ENCODE measurements at places on chromosomes 6 and 20.

- no peak for DNase-seq
Observed at GRCh38 chr6:80903711-80904110, 797.2 kb downstream of the BCKDHB start.

GRCh38 chr6:111841822-111842221, 31.4 kb downstream of the FYN start:
- no peak for DNase-seq

- peak; percentile 90 for DNase-seq
Observed at GRCh38 chr6:5851261-5851757, 155.4 kb downstream of the NRN1 start.

- no peak for DNase-seq
Observed at GRCh38 chr6:109453594-109454495, 1.7 kb downstream of the MICAL1 start.

DNA sequence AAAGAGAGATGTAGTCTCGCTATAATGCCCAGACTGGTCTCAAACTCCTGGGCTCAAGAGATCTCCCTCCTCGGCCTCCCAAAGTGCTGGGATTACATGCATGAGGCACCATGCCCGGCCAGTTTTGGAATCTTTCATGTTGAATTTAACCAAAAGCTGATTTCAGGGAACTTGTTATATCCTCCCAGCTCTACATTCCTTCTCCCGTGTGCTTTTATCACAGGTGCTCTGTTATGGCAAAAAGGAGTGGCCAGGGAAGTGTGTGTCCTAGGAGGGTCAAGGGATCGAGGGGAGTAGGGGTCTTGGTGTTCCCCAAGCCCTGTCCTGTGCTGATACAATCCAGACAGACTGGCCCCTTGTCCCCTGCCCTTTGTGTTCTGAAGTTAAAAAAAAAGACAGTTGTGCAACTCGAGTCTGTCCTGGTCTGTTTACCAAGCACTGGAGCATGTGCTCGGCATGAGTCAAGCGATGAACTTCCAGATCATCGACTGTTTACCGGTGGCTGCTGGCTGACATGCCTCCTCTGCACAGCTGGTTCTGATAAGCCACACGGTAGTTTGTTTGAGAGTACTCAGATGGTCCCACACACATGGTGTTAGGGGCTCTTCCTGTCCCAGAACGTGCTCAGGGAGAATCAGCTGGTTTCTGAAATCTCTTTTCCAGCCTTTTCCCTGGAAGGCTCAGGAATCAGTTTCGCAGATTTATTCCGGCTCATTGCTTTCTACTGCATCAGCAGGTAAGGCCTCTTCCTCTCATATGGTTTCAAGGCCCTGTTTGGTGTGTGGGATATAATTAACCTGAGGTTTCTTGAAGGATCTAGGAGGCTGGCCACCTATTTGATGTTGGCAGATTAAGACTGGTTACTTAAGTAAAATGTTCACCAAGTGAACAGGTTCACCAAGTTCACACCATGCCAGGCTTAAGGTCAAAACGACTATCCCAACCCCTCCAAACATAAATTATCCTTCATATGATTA, 52.6 kb upstream of the NAA20 start:
- DNase-seq = no peak

GRCh38 chr6:27688014-27688586, 215.2 kb upstream of the ZNF184 start:
- DNase-seq = peak; percentile 65

DNA sequence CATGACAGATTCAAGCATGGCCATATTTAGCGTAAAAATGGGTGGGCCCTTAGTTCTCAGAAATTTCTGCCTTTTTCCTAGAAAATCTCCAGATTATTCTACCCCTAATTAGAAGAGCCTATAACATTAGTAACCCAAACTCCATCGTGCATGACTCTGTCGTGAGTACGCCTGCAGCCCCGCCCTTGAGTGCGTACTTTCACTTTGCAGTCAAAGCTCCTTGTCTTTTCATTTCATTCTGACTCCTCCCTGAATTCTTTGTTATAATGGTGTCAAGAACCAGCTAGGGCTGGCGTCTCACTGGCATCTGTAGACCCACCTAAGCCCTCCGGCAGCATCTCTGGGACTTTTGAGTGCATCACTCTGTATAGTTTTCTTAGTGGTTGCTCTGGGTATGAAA, 61.7 kb upstream of the NOX3 start:
- no peak for DNase-seq

- DNase-seq = no peak
Observed at GRCh38 chr6:157314705-157315321, 8.5 kb downstream of the TMEM242 start.

DNA sequence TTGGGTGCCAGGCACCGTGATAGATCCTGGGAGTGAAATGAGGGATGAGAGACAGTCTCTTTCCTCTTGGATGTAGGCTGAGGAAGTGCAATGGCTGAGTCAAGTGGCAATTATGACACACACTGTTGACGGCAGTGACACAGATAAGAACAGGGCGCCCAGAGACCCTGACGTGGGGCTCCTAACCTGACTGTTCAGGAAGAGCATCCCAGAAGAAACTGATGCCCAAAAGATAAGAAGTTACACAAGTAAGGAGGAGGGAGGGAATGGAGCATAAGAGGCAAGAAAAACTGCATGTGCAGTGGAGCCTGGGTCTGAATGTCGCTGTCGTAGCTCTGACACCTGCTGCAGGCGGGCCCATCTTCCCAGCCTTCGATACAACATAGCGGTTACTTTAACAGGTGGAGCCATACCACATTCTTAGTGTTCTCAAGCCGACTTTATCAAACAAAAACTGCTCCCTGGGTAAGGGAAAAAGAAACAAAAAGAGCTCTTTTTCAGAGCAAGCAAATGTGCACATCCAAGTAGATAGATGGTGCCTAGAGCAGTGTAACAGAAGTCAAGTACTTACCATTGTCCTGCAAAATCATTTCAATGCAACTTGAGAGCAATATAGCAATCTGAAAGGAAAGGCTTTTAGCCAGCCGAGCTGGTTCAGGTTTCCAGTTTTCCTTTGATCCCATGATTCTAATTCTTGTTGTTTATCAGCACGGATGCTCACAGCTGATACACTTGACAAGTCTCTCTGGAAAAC, 463.9 kb upstream of the JARID2 start:
- no peak for DNase-seq

DNA sequence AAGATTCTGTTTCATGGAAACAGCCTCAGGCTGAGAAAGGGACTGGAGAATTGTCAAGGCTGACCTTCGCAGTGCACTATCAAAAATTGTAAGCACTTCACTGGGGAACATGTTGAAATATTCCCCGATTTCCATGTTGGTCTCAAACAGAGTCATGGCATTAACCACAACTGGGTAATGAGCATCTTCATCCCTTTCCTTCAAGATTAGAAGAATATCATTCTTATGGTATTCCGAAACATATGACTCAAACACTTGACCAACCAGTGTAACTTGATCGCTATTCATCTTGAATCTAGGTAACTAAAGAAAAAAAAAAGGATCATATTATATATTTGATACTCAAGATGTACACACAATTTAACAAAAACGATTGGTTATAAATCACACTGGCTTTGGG, 3.5 kb downstream of the MCM9 start:
- DNase-seq = no peak

DNA sequence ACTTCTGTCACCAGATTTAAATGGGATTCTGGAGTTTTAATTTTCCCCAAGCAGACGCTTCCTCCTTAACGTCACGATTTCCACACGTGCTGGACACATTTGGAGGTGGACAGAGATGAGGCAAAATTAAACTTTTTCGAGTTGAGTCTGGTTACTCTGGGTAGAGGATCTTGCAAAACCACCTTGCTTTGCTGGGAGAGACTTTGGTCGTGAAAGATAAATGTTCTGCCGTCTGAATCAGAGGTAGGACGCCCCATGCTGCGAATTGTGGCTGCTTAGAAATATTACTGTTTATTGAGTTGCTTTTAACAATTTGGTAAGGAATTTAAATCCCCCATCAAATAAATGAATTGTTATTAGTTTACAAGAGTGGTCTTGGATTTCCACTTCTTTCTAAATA, 46.8 kb downstream of the CTCFL start:
- DNase-seq = no peak

GRCh38 chr6:14148471-14148870, 30.9 kb downstream of the CD83 start:
- no peak for DNase-seq

GRCh38 chr6:56104591-56104990, 142.8 kb downstream of the COL21A1 start:
- no peak for DNase-seq

DNA sequence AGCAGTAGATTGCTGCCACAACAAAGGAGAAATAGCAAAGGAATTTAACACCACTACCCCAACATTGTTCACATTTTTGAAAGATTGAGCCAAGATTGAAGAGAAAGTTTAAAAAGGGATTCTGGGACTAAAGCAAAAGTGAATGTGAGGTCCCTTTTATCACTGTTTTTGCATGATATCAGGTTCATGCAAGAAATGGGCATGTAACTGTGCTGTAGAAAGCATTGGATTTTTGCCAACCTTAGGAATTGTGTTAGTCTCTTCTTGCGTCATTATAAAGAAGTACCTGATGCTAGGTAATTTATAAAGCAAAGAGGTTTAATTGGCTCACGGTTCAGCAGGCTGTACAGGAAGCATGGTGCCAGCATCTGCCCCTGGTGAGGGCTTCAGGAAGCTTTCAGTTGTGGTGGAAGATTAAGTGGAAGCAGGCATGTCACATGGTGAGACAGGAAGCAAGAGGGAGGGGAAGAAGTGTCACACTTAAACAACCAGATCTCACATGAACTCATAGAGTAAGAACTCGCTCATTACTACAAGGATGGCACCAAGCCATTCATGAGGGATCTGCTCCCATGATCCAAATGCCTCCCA, 4.6 kb upstream of the GJB7 start:
- DNase-seq = no peak

- no peak for DNase-seq
Observed at GRCh38 chr6:14273191-14273590, 155.6 kb downstream of the CD83 start.

DNA sequence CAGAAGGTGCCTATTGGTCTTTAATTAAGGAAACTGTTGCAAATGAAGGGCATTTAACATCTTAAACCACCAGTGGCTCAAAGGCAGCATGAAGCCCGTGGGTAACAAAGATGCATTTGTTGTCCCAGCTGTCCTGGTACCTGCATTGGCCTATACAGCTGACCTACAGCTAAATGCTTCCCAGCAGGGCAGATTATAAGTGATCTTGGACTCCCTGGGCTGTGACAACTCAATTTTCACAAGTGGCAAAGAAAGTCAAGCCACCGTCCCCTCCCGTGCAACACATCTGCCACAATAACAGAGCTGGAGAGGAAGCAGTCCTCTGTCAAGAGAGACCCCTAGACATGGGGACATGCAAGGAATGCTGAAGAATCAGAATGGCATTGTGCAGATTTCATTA, 31.5 kb upstream of the EDN3 start:
- no peak for DNase-seq

- no peak for DNase-seq
Observed at GRCh38 chr20:46647469-46647868, 3.8 kb downstream of the SLC13A3 start.

- DNase-seq = no peak
Observed at GRCh38 chr6:44571510-44571909, 184.0 kb downstream of the CDC5L start.

GRCh38 chr6:39855356-39855995, 63.3 kb downstream of the DAAM2 start:
- DNase-seq = no peak

DNA sequence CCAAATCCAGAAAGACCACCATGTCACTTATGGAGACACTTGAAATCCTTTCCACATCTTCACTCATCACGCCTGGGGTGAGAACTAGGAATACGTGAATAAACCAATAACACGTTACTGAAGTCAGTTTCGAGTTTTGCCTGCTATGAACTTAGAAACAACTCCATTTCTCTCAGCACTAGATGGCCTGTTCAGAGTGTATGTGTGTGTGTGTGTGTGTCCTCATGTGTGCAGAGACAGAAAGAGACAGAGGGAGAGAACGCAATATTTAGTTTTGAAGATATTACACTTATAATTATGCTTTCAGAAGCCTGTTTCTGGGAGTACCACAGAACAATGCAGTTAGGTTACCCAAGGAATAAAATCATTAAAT, 81.2 kb upstream of the CCN6 start:
- DNase-seq = no peak

DNA sequence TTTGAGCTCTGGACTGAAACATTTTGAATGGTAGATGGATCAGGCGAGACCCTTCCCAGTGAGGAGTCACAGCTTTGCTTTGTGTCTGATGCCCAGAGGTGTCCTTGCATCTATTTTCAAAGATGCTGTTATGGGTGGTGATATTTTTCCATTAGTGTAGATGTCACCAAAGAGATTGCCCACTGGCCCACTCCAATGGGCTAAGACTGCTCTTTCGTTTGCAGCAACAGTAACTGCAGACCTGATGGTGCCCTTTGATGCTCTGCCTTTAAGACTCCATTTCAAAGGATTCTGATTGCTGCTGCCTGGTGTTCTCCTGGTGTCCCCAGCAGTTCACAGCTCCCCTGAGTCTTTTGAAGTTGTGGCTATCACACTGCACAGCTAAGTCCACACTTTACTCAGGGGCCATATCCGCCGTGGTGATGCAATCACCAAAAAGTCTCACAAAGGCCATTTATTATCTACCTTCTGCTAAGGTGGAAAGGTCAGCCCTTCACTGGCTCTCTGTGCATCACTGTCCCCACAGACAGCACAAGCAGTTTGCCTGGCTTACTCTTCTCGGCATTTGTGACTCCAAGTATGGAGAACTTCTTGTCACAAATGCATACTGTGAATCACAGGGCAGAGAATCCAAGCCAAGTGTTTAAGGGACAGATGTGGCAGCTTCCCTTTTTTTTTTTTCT, 56.4 kb downstream of the NOX3 start:
- no peak for DNase-seq

GRCh38 chr6:44662461-44663121, 275.1 kb downstream of the CDC5L start:
- no peak for DNase-seq

DNA sequence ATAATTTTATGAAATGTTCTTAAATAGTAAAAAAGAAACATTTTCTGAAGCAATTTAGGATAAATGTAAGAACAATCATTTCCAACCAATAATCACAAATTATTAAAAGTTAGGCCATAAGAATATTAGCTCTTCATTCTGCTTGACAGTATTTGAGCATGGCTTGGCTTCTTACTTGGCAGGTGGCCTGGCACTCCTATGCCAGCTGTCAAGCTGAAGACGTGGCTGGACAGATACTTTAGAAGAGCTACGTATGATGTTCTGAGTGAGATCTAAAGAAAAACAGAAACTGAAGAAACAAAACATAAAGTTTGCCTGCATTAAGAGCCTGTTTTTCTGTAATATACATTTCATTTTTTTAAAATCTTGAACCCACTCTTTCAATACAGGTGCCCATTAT, 438.9 kb downstream of the GRIK2 start:
- no peak for DNase-seq

DNA sequence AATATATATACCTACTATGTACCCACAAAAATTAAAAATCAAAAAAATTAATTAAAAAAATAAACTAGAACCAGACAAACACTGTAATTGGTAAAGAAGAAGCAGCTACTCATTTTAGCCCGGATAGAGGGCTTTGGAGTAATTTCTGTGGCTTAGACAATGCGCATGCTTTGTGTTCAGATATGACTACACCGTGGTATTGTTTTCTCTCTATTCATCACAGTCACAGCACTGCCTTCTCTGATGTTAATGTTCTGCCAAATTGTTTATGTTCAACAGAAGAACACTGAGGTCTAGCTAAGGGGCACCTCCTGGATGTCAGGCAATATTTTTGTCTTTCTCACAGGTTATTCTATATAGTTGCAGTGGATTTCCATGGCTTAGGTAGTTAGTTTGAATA, 77.5 kb upstream of the GJE1 start:
- DNase-seq = no peak

- DNase-seq = no peak
Observed at GRCh38 chr20:52470561-52470960, 279.0 kb upstream of the ZFP64 start.
